ENCODE measurements at places on chromosomes 6 and 20.

- DNase-seq = no peak
These were observed 141.6 kb upstream of the AKAP12 start for GRCh38 chr6:151098166-151098565.

- no peak for DNase-seq
These were observed 74.6 kb downstream of the OR2B2 start for GRCh38 chr6:27837625-27838057.

- DNase-seq = no peak
These were observed 214.3 kb upstream of the MARCKS start for GRCh38 chr6:113642714-113643406.

DNA sequence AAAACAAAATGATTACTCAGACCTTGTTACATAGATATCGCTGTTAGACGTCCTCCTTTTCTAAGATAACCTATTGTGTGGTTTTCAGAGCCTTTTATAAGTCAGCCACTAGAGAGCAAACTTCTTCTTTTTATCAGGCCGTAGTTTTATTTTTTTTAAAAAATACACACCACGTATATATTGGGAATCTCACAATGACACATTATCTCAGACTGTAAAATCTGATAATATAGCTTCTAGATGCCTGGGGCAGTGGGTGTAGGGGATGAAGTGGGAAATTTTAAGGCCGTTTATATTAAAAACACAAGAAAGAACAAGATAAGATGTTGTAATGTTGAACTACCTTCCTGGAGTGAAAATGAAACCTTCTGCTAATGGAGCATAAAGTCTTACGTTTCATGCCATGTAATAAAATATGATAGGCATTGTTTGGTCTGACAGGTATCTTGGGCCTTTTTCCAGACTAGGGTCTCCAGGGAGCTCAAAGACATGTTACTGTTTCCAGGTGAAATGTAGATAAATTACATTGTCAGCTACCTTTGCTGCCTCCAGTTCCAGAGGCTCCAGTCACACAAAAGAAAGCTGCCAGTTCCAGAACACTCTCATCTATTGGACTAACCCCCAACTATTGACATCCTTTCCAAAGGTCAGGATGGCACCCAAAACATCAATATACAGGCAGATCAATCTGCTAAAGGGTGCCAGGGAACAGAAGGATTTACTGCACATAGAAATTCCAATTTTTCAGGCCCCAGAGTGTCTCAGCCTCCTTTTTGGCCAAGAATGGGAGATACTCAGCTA lies 130.2 kb upstream of the AKIRIN2 start:
- DNase-seq = no peak

DNA sequence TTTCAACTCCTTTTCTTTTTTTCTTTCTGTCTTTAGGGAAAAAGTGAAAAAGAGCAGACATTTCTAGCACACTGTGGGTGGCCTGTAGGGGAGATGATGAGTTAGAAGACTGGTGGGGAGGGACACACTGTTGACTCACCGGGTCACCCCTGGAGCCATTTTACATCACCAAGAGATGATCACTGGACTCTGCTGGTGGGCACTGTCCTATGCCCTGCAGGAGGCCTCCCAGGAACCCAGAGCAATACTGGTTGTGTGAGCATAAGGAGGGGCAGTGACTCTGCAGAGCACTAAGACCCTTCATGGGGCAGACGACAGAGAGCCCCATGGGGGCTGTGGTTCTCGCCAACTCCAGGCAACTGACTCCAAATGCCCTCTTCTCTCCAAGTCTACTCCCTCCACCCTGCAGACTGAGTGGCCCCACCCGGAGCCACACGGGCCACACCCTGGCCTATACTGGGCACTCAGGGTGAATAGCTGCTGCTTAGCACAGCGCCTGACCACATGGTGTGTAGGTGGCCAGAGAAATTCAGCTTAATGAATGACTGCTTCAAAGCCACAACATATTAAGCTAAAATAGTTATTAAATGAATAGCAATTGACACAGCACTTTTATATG lies 177.5 kb downstream of the CDC5L start:
- DNase-seq = no peak

DNA sequence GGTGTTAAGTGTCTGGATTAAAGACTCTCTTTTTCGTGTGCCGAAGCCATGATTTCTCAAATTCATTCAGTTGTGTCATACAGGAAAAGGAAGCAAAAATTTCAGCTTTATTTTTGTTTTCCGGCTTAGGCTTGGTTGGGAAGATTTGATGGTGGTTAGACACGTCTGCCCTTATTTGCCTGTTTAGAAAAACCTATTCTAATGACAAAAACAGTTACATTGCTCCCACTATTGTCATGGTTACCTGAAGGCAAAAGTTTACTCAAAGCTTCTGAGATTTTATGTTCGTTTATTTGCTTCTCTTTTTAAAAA lies 982 bp downstream of the DNAJC5 start:
- DNase-seq = no peak

DNA sequence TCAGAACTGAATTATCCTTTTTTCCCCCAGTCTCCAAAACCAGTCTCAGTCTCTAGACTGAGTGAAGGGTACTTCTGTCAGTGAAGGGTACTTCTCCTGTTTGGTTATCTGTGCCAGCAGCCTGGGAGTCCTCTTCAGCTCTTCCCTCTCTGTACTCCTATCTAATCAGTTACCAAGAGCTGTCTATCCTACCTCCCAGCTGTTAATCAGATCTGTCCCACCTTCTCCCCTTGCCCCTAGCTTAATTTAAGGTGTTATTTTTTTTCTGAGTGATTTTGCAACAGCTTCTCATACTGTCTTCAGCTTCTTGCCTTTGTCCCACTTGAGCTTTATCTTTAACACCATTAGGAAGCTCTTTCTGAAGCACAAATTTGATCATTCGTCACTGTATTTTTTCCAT lies 491.9 kb upstream of the SOX4 start:
- DNase-seq = no peak

GRCh38 chr6:106748547-106749207 lies 119.3 kb downstream of the QRSL1 start:
- DNase-seq = no peak

- DNase-seq = no peak
These were observed 33.6 kb downstream of the TTI1 start for GRCh38 chr20:37999526-38000263.

DNA sequence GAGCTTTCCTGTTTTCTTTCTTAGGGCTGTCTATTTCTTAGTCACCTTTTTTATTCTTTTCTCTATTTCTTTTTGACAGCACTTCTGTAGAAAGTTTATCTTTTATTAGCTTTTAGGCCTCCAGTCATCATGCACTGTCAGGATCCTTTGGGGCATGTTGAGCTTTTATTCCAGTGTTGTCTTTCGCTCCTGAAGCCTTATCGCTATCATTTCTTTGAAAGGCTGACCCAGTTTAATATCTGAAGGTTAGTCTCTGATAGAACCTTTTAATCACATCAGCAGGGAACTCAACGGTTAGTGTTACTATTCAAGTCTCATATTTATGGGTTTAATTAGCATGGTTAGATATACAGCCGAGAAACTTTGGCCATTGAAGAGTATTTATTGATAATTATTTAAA lies 745.9 kb downstream of the TBC1D32 start:
- DNase-seq = no peak

DNA sequence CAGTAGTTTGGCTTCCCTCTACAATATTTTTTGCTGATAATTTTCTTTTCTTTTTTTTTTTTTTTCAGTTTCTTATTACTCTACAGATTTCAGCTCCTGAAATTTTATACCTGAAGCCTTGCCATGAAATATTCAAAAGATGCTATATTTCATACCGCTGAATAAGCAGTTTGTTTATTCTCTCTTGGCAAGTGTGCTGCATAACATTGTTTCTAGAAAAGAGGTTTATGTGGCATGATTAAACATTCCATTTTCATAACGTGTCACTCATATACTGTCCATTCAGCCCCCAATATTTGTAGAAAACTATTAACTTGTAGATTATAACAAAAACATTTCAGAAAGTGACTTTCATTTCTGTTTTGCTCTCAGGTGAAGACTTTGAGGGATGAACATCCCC lies 174.4 kb upstream of the NOX3 start:
- DNase-seq = no peak

DNA sequence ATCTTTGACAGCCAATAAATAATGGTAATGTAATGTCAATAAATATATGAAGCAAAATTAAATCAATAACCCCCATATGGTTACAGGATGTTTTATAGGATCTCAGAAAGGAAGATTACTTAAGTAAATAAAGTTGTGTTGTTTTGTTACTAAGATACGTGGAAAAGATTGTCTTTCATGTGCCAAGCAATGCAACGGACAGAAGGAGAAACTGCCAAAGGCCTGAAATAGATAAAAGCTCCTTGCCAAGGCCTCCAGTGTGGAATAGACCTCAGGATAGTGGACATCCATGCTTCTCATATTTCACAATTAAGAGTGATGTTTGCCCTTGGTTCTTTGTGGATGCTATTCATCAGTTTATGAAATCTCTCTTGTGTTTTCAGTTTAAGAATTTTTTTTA lies 16.4 kb upstream of the FNDC1 start:
- no peak for DNase-seq

- no peak for DNase-seq
These were observed 3.9 kb downstream of the SDC4 start for GRCh38 chr20:45344168-45344860.

DNA sequence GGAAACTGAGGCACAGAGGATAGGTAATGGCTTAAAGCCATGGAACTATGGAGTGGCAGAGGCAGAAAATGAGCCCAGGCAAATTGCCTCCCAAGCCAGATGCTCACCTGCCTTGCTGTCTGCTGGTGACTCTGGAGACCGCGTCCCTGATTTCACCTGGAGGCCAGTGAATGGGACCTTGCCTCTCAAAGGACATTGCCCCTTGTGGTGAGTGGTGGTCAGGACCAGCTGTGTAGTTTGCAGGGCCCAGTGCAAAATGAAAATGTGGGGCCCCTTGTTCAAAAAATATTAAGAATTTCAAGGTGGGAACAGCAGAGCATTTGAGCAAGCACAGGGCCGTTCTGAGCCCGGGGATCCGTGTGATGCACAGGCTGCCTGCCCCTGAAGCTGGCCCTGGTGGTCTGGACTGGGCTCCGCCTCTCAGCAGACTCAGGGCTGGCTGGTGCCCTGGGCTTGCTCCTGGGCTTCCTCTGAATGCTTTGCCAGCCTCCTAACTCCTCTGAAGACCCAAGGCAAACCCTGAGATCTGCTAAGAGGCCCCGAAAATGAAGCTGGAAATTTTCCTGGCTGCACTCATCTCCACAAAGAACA lies 19.8 kb upstream of the KCNG1 start:
- no peak for DNase-seq

- DNase-seq = no peak
These were observed 597.4 kb upstream of the HS3ST5 start for GRCh38 chr6:114940181-114940580.

GRCh38 chr6:89217299-89217910 lies at the start of gene GABRR1:
Gene GABRR1, minus strand, starts transcription at chr6:89217358. Its CDS starts 36 bp downstream, at chr6:89217322.
- DNase-seq = no peak

DNA sequence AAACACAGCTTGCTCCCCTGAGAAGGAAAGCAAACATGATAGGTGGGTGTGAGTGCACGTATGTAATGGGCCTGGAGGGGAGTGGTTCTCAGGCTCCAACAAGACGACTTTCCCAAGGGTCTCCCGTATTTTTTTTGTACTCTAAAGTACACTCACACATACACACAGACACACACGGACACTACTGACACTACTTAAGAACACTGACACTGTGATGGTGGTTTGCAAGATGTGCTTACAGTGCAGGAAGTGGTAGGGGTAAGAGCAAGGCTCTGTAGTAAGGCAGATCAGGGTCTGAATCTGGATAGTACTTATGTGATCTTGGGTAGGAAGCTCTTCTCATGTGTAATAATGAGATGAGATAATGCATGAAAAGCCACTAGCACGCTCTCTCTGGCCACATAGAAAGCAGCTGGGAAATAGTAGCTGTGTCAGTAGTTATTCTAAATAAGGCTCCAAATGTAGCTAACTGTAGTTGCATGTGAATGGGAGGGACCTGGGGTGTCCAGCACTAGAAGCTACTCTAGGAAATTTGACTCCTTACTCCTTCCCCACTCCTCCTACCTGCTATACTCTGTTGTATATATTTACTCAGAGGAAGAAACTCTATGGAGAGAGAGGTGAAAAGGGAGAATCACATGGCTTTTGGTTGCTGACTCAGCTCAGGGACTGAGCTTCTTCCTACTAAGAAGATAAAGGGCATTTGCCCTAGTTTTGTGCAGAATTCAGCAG lies 8.4 kb upstream of the ZBTB24 start:
- no peak for DNase-seq

- DNase-seq = no peak
These were observed 108.0 kb upstream of the LRFN2 start for GRCh38 chr6:40695114-40695513.

GRCh38 chr20:46150943-46151342 lies 32.8 kb downstream of the CD40 start:
- DNase-seq = no peak

DNA sequence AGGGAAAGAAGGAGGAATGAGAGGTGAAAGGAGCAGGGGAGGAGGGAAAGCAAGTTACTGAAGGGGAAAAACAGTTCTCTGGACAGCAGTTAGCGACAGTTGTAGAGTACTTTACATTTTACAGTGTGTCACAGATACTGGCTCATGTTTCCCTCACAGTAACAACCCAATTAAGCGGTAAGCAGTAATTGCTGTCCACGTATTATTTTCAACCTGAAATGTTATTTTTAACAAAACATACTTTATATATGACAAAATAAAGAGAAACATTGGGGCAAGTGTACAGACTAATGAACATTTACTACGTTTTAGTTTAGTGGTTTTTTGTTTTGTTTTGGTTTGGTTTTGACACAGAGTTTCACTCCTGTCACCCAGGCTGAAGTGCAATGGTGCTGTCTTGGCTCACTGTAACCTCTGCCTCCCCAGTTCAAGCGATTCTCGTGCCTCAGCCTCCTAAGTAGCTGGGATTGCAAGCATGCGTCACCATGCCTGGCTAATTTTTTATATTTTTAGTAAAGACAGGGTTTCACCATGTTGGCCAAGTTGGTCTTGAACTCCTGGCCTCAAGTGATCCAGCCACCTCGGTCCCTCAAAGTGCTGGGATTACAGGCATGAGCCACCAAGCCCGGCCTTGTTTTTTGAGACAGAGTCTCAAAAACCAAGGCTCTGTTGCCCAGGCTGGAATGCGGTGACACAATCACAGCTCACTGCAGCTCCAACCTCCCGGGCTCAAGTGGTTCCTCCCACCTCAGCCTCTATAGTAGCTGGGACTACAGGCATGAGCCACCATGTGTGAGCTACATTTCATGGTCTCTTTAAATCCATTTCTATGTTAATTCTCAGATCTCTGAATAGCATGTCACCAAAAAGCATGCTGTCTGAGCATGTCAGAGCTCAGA lies 22.6 kb upstream of the BTN3A2 start:
- DNase-seq = no peak

DNA sequence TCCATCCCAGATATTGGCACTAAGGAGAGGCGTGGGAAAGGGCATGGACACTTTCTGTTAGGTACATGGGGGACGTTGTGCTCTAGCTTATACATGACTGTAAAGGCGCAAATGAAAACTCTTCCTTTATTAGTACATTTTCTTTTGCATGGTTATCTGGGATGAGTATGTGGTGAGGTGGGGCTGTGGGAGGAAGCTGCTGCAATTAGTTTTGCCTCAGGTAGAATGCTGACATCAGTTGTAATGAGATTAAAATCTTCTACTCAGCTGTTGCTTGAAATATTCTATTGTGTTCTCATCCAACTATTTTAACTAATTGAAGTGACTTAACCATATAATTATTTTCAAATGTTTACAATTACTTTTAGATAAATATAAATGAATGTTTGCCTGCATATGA lies 218.3 kb upstream of the FLRT3 start:
- DNase-seq = no peak

- no peak for DNase-seq
These were observed 68.7 kb downstream of the LY86 start for GRCh38 chr6:6657085-6657819.
